Kidney (tissue), 22 donors: ENCODE measurements at places on chromosomes 4 and X. TPM values are rescaled to one million over a fixed set of nuclear protein-coding genes. Genes with fewer than 3 reads are reported as not detected.

The SHROOM4 gene
- 5.7 TPM for polyA plus RNA-seq

The SPATA18 gene
- 5.9 TPM for polyA plus RNA-seq

The TEX11 gene
- not detected for polyA plus RNA-seq

The LRAT gene
- polyA plus RNA-seq = 0.15 TPM

The TLL1 gene
- 0.28 TPM for polyA plus RNA-seq

The TBX22 gene
- polyA plus RNA-seq = not detected

The CDKL2 gene
- polyA plus RNA-seq = 3.2 TPM

The LNX1 gene
- 10.2 TPM for polyA plus RNA-seq

The FAAH2 gene
- polyA plus RNA-seq = 17.1 TPM

The SLC7A11 gene
- 0.04 TPM for polyA plus RNA-seq

The TMSB15C gene
- 0.28 TPM for polyA plus RNA-seq

The MCF2 gene
- 2.2 TPM for polyA plus RNA-seq

The NDST4 gene
- polyA plus RNA-seq = not detected

The CFAP47 gene
- polyA plus RNA-seq = not detected

The DCAF8L2 gene
- not detected for polyA plus RNA-seq

The GATA1 gene
- polyA plus RNA-seq = not detected

The SEPTIN11 gene
- polyA plus RNA-seq = 38.0 TPM
